ENCODE measurements at places on chromosomes 5 and 9. TPM values are rescaled to one million over a fixed set of nuclear protein-coding genes. Genes with fewer than 3 reads are reported as not detected.

The DPYSL3 gene
- 16.9 TPM for total RNA-seq

The F2R gene
- total RNA-seq, result 52.0 TPM

The PCDHA4 gene
- 1.5 TPM for total RNA-seq

The CCDC192 gene
- total RNA-seq, result not detected

The LCN6 gene
- total RNA-seq, result not detected

The HTR1A gene
- total RNA-seq, result not detected
